Urinary bladder (tissue), 4 donors: ENCODE measurements at places on chromosomes 1 and 21. TPM values are rescaled to one million over a fixed set of nuclear protein-coding genes. Genes with fewer than 3 reads are reported as not detected.

DNA sequence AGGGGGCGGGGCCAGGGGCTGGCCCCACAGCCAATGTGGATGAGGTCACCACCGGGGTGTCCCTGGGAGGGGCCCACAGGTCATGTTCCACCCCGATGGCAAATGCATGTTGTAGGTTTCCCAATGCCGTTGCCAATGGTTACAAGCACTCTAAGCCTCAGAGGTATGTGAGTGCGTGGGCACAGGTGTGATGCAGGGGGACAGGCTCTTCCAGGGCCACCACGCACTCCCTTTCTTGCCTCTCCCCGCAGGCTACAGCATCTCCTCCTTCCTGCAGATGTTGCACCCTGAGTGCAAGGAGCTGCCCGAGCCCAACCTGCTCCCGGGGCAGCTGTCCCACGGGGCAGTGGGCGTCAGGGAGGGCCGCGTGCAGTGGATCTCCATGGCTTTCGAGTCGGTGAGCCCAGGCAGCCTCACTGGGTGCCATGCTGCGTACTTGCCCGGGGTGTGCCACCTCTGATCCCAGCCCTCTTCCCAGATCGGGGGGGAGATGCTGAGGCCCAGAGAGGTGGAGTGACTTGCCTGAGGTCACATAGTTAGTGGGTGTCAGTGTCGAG, 52.4 kb downstream of the DISP3 start:
- no peak for DNase-seq

- no peak for DNase-seq
These were observed 8.2 kb downstream of the BCL9 start for GRCh38 chr1:147549526-147549925.

The CRNN gene
- not detected for total RNA-seq

The UBE2U gene
- total RNA-seq, result not detected

GRCh38 chr1:228267962-228268880, 60.4 kb downstream of the OBSCN start:
- no peak for DNase-seq

The CIART gene
- 2.4 TPM for total RNA-seq

The PUM1 gene
- 84.3 TPM for total RNA-seq

GRCh38 chr1:114353262-114353661, 157.7 kb downstream of the TRIM33 start:
- DNase-seq, result peak; percentile 37

- DNase-seq, result no peak
These were observed 66.4 kb downstream of the LMX1A start for GRCh38 chr1:165290148-165290547.

The FNDC5 gene
- 50.5 TPM for total RNA-seq

The SEC16B gene
- 8.6 TPM for total RNA-seq

DNA sequence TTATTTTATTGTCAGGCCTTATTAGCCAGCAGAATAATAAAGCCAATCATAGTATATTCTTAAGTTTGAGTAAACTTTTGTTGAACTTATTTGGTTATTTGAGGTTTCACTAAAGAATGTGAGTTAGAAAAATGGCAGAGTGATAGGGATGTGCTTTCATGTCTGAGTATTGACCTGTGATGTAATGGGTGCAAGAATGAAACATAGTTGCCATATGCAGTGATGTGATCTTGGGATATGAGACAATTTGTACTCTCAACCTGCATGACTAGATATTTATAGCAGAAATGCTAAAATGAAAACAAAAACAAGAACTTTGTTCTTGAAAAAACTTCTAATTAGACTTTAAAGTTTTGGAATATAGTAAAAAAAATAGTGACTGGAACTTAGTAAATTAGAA, 97.9 kb downstream of the DISP1 start:
- no peak for DNase-seq

DNA sequence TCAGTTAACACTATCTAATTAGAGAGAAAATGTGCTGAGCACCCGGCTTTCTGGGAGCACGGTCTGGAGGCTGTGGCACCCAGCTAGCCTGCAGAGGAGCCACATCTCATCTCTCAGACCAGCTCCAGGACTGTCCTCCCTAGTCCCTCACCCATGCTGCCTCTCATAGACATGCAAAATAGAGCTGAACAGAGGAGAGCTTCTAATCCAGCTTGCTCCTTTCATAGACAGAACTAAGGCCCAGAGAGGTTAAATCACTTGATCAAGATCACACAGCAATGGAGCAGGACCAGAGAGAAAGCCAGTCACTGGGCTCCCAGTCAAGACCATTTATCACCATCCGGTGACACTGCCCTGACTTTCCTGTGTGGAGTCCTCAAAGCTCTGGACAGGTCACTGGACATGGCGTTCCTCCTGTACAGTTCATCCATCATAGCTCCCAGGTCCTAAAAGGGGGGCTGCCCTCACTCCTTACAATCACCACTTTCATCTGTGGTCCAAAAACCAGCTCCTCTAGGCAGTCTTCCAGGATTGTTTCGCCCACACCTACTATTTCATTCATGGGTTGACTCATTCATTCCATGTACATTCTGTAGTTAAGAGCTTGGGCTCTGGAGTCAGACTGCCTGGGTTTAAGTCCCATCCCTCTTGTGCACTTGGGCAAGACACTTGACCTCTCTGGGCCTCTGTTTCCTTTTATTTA, 8.8 kb upstream of the CAMK2N1 start:
- DNase-seq, result no peak

- DNase-seq, result no peak
These were observed 3.7 kb downstream of the RSPO1 start for GRCh38 chr1:37631036-37631435.

DNA sequence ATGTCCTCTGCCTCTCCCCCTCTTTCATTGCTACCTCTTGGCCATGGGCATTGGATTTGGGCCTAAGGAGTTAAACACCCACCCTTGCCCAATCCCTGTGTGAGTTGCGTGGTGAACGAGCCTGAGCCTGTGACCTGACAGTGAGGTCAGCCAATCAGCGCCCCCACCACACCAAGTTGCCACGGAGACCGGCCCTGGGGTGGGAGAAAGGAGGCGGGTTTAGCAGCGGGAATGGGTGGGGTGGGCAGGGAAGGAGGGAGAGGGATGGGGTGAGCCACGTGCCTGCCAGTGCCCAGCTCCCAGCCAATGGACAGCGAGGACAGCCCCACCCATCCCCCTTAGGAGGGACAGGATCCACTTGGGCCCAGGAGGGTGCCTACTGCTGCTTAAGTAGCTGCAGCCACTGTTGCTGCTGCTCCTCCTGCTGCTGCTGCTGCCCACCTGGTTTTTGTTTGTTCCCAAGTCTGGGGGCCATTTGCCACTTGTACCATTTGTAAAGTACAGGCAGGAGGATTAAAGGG, 9.5 kb downstream of the ZBTB7B start:
- DNase-seq, result no peak

DNA sequence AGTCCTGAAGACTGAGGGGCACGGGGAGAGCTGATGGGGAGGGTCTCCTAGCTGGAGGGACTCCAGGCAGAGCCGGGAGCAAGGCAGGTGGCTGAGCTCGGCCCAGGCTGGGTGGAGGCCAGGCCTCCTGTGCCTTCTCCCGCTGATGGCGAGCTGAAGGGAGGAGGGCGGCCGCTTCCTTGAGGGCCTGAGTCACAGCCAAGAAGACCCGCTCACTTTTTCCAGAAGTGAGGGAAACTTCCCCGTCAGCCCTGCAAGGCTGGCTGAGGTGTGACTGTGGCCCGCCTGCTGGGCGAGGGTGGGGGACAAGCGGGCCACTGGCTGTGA, 1.7 kb upstream of the VWA1 start:
- no peak for DNase-seq

The FCRL5 gene
- 0.11 TPM for total RNA-seq

- DNase-seq, result no peak
These were observed 150.6 kb downstream of the ZNF648 start for GRCh38 chr1:181910905-181911304.

DNA sequence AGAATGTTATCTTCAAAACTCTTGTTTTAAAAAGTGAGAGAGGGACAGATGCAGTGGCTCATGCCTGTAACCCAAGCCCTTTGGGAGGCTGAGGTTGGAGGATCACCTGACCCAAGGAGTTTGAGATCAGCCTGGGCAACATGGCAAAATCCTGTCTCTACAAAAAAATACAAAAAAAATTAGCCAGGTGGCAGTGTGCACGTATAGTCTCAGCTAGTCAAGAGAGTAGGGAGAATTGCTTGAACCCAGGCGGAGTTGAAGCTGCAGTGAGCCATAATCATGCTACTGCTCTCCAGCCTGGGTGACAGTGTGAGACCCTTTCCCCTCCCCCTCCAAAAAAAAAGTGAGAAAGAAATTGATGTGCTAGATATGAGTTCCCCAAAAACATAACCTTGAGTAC, 131.0 kb downstream of the KCNT2 start:
- DNase-seq, result no peak
